Pulmonary artery endothelial cell (primary cell): ENCODE measurements at places on chromosomes 3 and 15. TPM values are rescaled to one million over a fixed set of nuclear protein-coding genes. Genes with fewer than 3 reads are reported as not detected.

PLA1A gene
- total RNA-seq = 0.28 and 0.92 TPM in 2 replicates

GXYLT2 gene
- 0.40 and 0.88 TPM in 2 replicates for total RNA-seq

IL17RB gene
- total RNA-seq = not detected in 2 replicates

GOLGA8Q gene
- total RNA-seq = 0.32 and 0.59 TPM in 2 replicates

KBTBD13 gene
- not detected in 2 replicates for total RNA-seq

IMPG2 gene
- total RNA-seq = 0.33 and 0.78 TPM in 2 replicates

EXD1 gene
- total RNA-seq = not detected in 2 replicates

BTLA gene
- total RNA-seq = not detected in 2 replicates

CHSY1 gene
- total RNA-seq = 50.5 and 58.9 TPM in 2 replicates

NR2F2 gene
- 13.6 and 22.9 TPM in 2 replicates for total RNA-seq

AGBL1 gene
- total RNA-seq = not detected in 2 replicates

PRSS50 gene
- total RNA-seq = not detected in 2 replicates

RTP3 gene
- 0.07 TPM in 1 of 2 replicates, not detected in the other for total RNA-seq

PLA2G4E gene
- not detected in 2 replicates for total RNA-seq

ITGB5 gene
- total RNA-seq = 161 and 184 TPM in 2 replicates

LRRC28 gene
- total RNA-seq = 13.4 and 14.8 TPM in 2 replicates

CMTM8 gene
- total RNA-seq = 2.6 and 2.8 TPM in 2 replicates

NMNAT3 gene
- 0.74 and 0.86 TPM in 2 replicates for total RNA-seq

IL5RA gene
- total RNA-seq = not detected in 2 replicates

ZNF770 gene
- 36.9 and 40.7 TPM in 2 replicates for total RNA-seq

SH3GL3 gene
- 0.07 TPM in 1 of 2 replicates, not detected in the other for total RNA-seq

THRB gene
- 0.14 and 0.33 TPM in 2 replicates for total RNA-seq

CAMK1 gene
- total RNA-seq = 46.7 and 50.6 TPM in 2 replicates

SERPINI1 gene
- 0.33 and 0.78 TPM in 2 replicates for total RNA-seq

CCR8 gene
- not detected in 2 replicates for total RNA-seq

RBP2 gene
- total RNA-seq = not detected in 2 replicates

XCR1 gene
- total RNA-seq = not detected in 2 replicates

CACNA2D3 gene
- not detected in 2 replicates for total RNA-seq

REC114 gene
- not detected in 2 replicates for total RNA-seq

P2RY13 gene
- not detected in 2 replicates for total RNA-seq

ABI3BP gene
- total RNA-seq = 9.3 and 14.5 TPM in 2 replicates

TBC1D2B gene
- total RNA-seq = 25.7 and 30.9 TPM in 2 replicates

SLC9A9 gene
- 2.3 and 4.2 TPM in 2 replicates for total RNA-seq

CCR3 gene
- not detected in 2 replicates for total RNA-seq

TMEM40 gene
- total RNA-seq = not detected in 2 replicates

SKOR1 gene
- total RNA-seq = 0.07 TPM in 2 replicates

CCR1 gene
- total RNA-seq = not detected in 2 replicates

ATP13A4 gene
- 0.07 TPM in 2 replicates for total RNA-seq

ECE2 gene
- total RNA-seq = not detected in 2 replicates

RLBP1 gene
- not detected in 2 replicates for total RNA-seq

EPHB1 gene
- 0.33 and 0.78 TPM in 2 replicates for total RNA-seq

FAM81A gene
- 0.07 and 0.18 TPM in 2 replicates for total RNA-seq

DLG1 gene
- 71.2 and 107 TPM in 2 replicates for total RNA-seq

MYO5A gene
- total RNA-seq = 155 and 183 TPM in 2 replicates

C2CD4A gene
- total RNA-seq = 0.74 and 3.2 TPM in 2 replicates

CRABP1 gene
- total RNA-seq = not detected in 2 replicates

OR5H14 gene
- total RNA-seq = not detected in 2 replicates

PGBD4 gene
- total RNA-seq = 1.1 and 1.7 TPM in 2 replicates

DOCK3 gene
- under 0.01 and 0.04 TPM in 2 replicates for total RNA-seq

ABHD2 gene
- total RNA-seq = 60.9 and 75.9 TPM in 2 replicates

ACAN gene
- under 0.01 TPM in 1 of 2 replicates, not detected in the other for total RNA-seq

CACNA2D2 gene
- total RNA-seq = not detected in 2 replicates

RASL12 gene
- total RNA-seq = not detected in 2 replicates

SCAMP2 gene
- total RNA-seq = 18.5 and 21.9 TPM in 2 replicates

ISLR2 gene
- total RNA-seq = not detected in 2 replicates

GYG1 gene
- total RNA-seq = 60.9 and 61.9 TPM in 2 replicates

MAP6D1 gene
- 2.2 and 2.9 TPM in 2 replicates for total RNA-seq

PLCL2 gene
- total RNA-seq = 12.1 and 15.6 TPM in 2 replicates

WWTR1 gene
- total RNA-seq = 111 and 117 TPM in 2 replicates
